ENCODE measurements at places on chromosomes 4 and X.

DNA sequence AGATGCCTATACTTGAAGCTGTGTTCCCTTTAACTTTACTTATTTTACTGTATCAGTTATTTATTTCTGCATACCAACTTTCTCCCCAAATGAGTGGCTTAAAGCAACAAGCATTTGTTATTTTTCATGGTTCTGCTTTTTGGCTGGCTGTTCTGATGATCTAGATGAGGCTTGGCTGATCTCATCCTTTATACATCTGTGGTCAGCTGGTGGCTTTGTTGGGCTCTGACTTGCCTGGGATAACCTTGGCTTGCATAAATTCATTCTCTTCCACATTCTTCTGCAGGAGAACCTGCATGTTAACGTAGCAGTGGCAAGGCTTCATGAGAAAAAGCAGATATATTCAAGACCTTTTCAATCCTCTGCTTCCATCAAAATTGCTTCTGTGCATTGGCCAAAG lies 1317.6 kb downstream of the ADGRL3 start:
- DNase-seq, result no peak

DNA sequence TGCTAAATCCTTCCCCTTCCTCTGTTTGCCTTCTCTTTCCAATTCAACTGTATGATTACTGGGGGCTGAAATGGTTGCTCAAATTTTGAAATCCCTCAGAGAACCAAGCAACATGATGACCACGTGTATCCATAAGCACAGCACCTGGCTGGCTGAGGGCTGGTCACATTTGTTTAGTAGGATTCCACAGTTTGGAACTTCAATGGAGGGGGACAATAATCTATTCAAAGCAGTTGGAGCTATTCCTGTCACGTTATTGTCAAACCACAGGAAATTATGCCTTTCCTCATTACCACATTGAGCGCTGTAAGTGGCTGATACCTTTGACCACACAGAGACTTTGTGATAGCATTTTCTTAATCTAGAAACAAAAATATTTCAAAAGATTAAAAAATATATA lies 7.0 kb downstream of the TMSB4X start:
- DNase-seq, result no peak

- no peak for DNase-seq
These were observed 33.5 kb downstream of the SMS start for GRCh38 chrX:21974011-21974385.

GRCh38 chr4:153243468-153243867 lies 39.2 kb downstream of the TRIM2 start:
- no peak for DNase-seq

- DNase-seq, result no peak
These were observed 47.6 kb upstream of the TMEM131L start for GRCh38 chr4:153418558-153418957.

- DNase-seq, result no peak
These were observed 63.9 kb downstream of the LCORL start for GRCh38 chr4:17957688-17958087.

GRCh38 chr4:138039010-138039409 lies 203.1 kb downstream of the SLC7A11 start:
- DNase-seq, result no peak

DNA sequence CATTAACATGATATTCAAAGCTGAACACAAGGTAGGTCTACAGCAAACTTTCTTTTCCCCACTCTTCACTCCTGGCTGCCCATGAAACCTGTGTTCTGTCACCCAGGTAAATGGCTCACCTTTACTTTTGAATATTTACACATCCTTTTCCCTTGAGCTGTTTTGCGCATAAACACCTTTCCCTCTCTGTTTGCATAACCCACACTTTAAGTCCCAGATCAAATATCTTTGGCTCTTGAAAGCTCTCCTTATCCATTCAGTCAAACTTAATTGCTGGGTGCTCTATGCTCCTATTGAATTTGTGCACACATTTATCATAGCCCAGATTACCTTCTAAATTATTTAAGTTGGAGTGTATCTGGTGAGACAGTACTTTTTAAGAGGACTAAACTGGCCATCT lies 51.7 kb upstream of the ATP8A1 start:
- DNase-seq, result no peak

DNA sequence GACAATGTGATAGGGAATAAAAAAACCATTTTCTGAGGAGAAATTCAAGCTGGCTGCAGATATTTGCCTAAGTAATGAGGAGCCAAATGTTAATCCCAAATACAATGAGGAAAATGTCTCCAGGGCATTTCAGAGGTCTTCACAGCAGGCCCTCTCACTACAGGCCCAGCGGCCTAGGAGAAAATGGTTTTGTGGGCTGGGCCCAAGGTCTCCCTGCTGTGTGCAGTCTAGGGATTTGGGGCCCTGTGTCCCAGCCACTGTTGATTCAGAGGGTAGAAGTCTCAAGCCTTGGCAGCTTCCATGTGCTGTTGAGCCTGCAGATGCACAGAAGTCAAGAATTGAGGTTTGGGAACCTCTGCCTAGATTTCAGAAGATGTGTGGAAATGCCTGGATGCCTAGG lies 778.7 kb downstream of the CENPC start:
- no peak for DNase-seq

GRCh38 chr4:51845711-51846110 lies 2.8 kb downstream of the DCUN1D4 start:
- no peak for DNase-seq

DNA sequence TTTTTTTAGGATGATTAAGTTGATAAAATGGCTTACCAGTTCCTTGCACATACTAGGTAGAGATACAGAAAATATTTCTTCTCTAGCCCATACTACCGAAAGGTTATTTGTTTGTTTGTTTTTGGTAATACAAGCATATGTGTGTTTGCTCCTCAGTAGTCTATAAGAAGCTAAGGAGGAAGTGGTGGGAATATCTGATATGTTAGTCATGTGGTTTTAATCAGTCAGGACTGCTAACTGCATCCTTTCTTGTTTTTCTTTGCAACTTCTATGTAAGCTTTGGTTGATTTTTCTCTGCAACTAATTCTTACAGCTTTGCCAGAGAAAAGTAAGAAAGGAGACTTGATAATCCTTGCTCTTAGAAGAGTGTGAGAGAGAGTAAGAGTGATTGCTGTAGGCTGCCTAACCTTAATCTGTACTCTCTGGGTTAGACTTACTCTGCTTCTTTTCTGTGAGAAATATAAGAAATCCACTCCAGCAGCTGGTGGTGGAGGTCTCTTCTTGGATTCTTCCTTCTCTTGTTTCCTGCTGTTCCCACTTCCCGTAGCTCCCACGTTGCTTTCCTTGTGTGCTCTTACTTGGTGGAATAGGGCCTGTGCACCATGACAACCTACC lies 28.3 kb downstream of the SEPTIN11 start:
- no peak for DNase-seq

GRCh38 chr4:24328711-24329110 lies 255.6 kb downstream of the DHX15 start:
- DNase-seq, result no peak

GRCh38 chr4:126986828-126987227 lies 645.9 kb upstream of the INTU start:
- DNase-seq, result no peak

DNA sequence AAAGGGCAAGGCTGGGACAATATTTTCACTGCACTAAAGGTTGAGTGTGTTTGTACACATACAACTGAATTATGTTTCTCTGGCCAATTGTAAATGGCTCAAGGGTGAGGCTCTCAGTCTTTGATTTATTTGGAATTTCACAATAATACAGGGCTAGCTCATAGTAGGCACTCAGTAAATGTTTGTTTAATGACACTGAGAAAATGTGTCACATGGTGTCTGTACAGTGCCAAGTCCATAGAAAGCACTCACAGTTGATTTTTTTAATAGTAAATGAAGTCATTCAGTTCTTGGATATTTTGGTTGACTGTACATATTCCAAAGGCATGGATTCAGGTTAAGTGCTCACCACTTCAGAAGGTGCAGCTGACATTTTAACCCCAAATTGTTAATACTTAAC lies 176.4 kb downstream of the IL1RAPL2 start:
- peak; percentile 30 for DNase-seq

GRCh38 chr4:123017078-123017477 lies 94.7 kb upstream of the NUDT6 start:
- no peak for DNase-seq

DNA sequence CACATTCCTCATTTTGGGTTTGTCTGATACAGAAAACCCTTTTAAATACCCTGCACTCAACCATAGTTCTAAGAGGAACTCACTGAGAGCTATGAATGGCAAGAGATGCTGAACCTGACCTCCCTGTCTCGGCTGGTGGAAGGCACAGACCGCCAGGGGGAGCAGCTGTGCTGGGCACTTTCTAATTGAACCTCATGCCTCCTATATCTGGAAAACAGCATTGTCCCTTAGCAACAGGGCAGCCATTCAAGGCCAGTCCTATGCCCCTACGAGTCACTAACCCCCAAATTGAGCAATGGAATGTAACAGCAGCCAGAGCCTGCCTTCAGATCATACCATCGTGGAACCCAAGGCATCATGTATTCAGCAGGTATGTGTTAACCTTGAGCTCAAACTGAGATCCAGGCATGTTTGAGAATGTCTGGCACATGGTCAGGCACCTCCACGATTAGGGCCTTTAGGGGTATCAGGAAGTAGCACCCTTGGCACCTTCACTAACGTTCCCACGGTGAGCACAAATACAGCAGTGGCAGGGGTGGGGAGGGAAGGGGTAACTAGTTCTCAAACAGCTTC lies 5.1 kb downstream of the USP27X start:
- DNase-seq, result no peak

GRCh38 chr4:94621491-94622080 lies 136.2 kb upstream of the BMPR1B start:
- DNase-seq, result no peak

- no peak for DNase-seq
These were observed 7.1 kb downstream of the SMIM9 start for GRCh38 chrX:154827194-154828015.

- DNase-seq, result no peak
These were observed 58.2 kb upstream of the GPRIN3 start for GRCh38 chr4:89365776-89366175.

- DNase-seq, result no peak
These were observed 158.9 kb downstream of the PPP1R2C start for GRCh38 chrX:42619068-42619467.

GRCh38 chrX:120334151-120334550 lies 22.9 kb upstream of the TMEM255A start:
- no peak for DNase-seq

GRCh38 chr4:185723631-185724260 lies 88.2 kb downstream of the SORBS2 start:
- DNase-seq, result no peak

DNA sequence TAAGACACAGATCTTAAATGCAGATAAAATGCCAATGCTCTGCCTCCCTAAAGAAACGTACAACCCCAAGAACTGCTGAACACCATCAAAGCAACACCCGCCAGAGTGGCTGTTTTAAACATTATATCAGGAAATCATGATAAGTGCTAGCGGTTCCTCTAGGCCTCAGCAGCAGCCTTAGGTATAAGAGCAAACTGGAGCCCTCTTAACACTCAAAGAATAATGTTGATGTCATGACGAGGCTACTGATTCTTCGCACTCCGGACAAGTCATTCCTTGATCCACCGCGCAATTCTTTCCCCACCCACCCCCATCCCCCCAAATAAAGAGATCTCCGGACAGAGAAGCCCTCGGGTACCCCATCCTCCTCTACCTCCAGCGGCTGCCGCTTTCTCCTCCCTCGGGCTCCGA lies 507 bp downstream of the LIN54 start:
- DNase-seq, result no peak

DNA sequence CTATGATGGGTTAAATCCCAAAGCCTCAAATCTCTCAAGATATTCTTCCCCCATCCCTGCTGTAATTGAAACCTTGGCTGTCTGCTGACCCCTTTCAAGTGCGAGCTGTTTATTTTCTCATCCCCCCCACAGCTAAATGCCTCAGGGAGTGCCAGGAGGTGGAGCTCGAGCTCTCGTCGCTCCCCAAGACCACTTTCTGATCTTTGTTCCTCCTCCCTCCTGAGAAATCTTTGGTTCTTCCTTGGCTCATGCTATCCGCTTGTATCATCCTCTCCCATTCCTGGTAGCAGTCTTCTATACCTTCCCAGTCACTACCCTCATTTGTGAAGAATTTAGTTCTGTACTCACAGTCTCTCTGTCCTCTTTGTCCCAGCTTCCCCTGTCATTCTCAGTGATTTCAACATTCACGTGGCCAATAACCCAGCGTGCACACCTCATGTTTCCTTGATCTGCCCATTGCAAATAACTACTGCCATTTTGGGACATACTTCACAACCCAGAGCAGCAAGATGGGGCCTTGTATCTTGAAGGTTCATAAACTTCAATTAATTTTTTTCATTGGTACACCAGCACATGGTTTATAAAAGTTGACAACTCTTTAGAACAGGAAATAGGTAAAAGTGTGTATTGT lies 9.2 kb upstream of the SLC25A43 start:
- DNase-seq, result no peak

- DNase-seq, result peak; percentile 15
These were observed 85.3 kb upstream of the MAML3 start for GRCh38 chr4:140239311-140239710.

DNA sequence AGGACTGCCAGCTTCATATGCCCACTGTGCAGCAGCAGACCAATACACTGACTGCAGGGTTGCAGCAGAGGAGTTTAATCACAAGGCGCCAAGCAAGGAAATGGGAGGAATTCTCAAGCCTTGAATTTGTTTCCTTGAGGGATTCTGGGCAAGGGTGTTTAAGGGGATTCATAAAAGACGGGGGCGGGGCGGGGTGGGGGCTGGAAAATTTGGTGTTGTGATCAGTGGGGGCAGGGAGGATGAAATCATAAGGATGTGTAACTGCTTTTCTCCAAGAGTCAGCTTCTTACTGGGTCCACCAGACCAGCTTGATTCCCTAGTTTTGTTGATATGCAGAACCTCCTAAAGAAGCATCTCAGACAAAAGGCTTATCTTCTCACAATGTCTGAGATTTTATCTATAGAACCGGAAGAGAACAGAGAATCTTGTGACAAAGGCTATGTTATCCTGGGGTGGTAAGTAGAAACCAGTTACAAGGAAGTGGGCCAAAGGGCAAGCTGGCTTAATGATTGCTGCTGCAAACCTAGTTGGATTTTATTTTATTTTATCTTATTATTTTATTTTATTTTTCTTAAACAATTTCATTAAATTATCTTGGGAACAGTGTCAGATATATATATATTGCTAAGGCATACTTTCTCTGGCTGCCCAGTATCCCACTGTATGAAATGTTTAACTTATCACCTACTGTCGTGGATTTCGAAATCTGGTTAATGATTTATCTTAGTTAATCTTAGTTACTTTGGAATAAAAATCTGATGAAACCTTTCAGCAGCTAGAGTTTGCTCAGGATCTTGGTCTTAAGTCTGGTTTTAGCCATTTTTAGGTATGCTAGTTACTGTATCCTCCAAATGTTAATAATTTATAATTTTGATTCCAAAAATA lies 276.4 kb downstream of the RPA4 start:
- DNase-seq, result no peak

GRCh38 chr4:53601251-53601764 lies 10.0 kb upstream of the LNX1 start:
- DNase-seq, result peak; percentile 46

GRCh38 chr4:150212927-150213326 lies 134.7 kb downstream of the DCLK2 start:
- no peak for DNase-seq

- no peak for DNase-seq
These were observed 18.1 kb downstream of the FNIP2 start for GRCh38 chr4:158786955-158787354.

- no peak for DNase-seq
These were observed 27.3 kb upstream of the JADE1 start for GRCh38 chr4:128782076-128782715.
